ENCODE measurements at places on chromosomes 5 and 9.

GRCh38 chr9:28750136-28750535 lies 1176.9 kb upstream of the C9orf72 start:
- no peak for DNase-seq

DNA sequence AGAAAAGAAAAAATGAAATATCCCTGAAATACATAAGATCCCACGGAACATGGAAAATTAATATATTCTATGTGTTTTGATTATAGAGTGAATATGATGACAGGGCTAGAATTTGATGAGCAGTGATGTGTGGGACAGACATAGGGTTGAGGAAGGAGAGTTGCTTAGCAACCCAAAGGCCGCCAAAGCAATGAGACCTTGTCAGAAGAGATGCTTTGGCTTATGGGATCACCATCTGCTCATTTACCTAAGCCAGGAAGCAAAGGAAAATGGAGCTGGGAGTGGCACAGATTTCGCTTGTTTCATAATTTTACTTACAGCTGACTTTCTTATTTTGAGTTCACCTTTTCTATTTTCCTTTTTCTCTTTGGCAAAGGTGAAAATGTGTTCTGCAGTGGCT lies 20.9 kb upstream of the HAPLN1 start:
- DNase-seq, result no peak

DNA sequence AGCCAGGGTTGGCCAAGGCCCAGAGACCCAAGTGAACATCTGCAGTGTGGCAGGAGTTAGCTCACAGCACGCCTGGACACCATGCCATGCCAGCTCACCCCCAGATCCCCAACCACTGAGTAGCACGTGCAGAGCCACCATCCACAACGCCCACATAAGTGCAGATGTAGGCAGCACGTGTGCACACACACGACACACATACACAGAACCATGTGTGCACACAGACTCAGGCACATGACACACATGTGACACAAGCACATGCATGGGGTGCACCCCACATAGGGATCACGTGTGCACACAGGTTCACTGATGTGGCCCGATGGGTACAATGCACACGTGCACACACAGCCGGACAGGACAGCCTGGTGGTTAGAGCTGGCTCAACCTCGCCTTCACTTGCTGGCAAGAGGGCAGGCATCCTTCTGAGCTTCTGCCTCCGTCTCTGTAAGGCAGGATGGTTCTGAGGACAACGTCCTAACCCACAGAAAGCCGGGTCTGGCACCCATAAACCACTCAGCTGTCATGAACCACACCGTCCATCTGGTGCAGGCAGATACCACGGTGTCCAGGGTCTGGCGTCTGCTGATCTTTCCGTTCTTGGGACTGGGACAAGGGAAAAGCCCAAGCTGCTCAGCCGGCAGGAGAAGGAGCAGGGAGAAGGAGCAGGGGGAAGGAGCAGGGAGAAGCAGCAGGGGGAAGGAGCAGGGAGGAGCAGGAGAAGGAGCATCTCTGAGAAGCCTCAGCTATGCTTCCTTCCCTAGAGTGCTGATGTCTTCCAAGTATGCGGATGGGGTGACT lies 12.0 kb downstream of the LRRC26 start:
- DNase-seq, result no peak

- DNase-seq, result peak; percentile 28
These were observed 96.8 kb downstream of the RAPGEF6 start for GRCh38 chr5:131538177-131538593.

- no peak for DNase-seq
These were observed 441.2 kb upstream of the ZNF462 start for GRCh38 chr9:106421772-106422171.

- no peak for DNase-seq
These were observed 11.3 kb downstream of the TNC start for GRCh38 chr9:115106642-115107041.

- DNase-seq, result peak; percentile 47
These were observed at the start of gene FXN for GRCh38 chr9:69035438-69036308. FXN (plus strand) TSS chr9:69035752; CDS start chr9:69035783, 31 bp downstream.

- no peak for DNase-seq
These were observed 11.0 kb downstream of the ABLIM3 start for GRCh38 chr5:149152317-149152746.

DNA sequence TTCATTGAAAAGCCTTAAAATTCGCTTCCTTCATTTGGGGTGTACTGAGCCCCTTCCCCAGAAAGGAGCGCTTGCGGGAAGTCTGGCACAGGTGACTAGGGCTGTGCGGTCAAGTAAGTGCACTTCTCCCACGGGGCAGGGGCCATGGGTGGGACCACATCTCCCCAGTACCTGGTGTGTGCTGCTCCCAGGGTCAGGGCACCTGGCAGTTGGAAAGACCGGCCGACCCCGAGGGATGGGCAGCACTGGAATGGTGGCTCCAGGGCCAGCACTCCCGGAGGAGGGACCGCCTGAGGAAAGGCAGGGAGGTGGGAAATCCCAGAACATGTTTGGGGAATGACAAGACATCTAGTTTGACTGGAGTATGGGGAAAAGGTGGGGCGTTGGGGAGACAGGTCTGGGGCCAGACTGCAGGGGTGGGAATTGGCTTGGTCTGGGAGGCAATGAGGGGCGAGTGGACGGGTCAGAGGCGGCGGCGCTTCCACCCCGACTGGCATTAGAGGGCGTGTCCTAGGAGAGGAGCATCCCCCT lies 727 bp upstream of the GLIPR2 start:
- DNase-seq, result no peak

DNA sequence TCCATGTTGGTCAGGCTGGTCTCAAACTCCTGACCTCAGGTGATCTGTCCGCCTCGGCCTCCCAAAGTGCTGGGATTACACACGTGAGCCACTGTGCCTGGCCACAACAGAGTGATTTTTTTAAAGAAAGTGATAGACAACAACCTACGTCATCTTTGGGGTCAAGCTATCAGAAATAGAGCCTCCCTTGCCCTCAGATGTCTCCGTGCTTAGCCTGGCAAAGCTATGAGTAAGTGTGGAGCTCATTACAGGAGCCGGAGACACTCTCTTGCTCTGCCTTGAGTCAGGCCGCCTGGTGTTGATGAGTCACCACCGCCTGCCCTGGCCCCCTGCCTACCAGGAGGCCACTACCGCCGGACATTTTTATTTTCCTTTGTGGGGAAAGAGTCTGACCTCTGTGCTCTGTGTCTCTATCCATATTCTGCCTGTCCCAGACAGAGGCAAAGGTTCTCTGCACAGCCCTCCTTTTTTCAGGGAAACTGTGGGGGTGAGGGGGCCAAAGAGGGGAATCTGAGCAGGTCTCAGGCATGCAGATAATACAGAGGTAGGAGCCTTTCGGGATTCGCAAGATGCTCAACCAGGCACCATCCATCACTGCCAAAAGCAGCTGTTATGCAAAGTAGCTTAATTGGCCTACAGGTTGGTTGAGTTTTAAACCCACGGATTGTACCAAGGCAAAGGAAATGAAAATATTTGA lies 123.7 kb upstream of the CPEB4 start:
- no peak for DNase-seq

- DNase-seq, result no peak
These were observed 122.5 kb downstream of the SCAMP1 start for GRCh38 chr5:78482948-78483347.
